GM23248 (cell line): ENCODE measurements at places on chromosomes 3 and 15.
A peak's percentile ranks its signal among the peaks of the same experiment; 100 is the strongest.

DNA sequence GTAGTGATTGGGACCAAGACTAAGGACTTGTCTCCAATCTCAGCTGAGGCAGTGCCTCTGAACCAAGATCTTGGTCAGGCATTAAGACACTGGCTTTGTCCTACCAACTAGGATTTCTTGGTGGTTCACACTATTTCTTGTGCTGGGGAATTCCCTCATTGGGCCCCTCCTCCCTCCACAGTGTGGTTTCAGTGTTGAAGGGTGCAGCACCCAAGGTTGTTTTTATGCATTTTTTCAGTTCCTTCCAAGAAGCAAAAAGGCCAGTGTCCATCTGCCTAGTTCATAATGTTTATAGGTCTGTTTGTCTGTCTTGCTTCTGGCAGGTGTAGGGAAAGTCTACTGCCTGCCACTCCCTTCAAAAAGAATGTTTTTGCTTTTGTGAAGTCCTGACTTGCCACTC lies 10.6 kb upstream of the ITPKA start:
- DNase-seq = no peak

GRCh38 chr3:37072892-37073291 lies 79.6 kb downstream of the MLH1 start:
- peak; percentile 58 for DNase-seq

DNA sequence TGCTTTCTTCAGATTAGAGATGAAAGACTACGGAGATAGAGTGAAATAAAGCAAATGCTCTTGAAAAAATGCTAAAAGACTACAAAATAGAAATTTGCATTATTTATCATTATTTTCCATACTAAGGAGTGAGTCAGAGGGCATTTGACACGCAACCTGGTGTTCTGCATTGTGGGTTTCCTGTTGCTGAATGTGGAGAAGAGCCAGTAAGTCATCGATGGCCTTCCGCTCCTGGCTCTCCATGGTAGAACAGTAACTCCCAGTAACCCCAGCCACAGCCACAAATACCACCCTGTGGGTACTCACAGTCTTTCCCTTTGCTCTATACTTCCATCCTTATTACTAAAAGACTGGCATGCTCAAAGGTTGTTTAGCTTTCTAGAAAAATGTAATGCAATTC lies 61.5 kb downstream of the CGGBP1 start:
- peak; percentile 33 for DNase-seq

DNA sequence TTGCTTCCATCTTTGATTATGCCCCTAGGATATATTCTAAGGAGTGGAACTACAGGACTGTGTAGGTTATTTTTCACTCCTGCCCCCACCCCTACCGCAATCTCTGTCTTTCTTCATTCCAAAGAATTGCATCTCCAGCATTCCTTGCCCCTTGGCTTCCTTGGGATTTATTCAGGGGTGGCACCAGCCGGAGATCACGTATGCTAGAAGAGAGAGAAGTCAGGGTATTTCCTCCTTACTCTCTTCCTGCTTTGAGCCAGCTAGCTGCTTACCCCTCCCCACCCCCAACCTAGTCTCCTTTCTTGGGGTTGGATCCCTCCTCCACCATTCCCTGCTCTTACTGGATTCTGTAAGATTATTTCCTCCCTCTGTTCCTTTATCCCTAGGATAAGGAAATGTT lies 35.0 kb upstream of the DENND4A start:
- DNase-seq = no peak

DNA sequence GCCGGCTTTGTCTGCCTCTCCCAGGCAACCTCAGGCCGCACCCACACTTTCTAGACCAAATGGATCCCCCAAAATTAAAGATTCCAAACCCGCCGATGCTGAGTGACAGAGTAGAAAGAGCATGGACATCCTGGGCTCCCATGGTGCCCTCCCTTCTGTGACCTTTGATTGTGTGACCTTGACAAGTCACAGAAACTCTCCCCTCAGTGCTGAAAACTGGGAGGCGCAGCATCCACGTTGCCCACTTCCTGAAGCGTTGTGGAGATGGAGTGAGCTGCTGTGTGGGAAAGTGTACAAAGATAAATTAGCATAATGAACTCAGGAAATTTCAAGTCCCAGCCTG lies 74.4 kb upstream of the MFGE8 start:
- DNase-seq = no peak

- DNase-seq = no peak
These were observed 159.6 kb downstream of the RORA start for GRCh38 chr15:61069394-61070075.
